Hematopoietic multipotent progenitor cell treated with erythropoietin and hydrocortisone succinate and interleukin-3 and kit ligand, for 6 days (in vitro differentiated cells): ENCODE measurements at places on chromosomes 12 and 14.

GRCh38 chr12:116734156-116734768, 3.6 kb downstream of the SPRING1 start:
- DNase-seq = no peak

DNA sequence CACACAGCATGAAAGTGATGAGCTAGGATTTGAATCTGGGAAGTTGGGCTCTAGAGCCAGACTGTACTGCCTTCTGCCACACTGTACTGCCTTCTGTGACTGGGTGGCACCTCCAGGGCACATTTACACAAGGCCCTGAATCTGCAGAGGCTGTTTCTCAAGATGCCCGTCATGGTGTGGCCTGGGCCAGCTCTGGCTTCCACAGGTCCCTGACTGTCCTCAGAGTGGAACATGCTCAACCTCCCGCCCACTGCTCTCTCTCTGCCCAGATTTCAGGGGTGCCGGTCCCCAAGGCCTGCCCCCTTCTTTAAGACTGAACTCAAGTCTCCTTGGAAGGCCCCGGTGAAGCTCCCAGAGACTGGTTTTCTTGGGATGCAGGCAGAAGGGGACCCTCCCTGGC, 50.2 kb downstream of the C14orf132 start:
- no peak for DNase-seq

DNA sequence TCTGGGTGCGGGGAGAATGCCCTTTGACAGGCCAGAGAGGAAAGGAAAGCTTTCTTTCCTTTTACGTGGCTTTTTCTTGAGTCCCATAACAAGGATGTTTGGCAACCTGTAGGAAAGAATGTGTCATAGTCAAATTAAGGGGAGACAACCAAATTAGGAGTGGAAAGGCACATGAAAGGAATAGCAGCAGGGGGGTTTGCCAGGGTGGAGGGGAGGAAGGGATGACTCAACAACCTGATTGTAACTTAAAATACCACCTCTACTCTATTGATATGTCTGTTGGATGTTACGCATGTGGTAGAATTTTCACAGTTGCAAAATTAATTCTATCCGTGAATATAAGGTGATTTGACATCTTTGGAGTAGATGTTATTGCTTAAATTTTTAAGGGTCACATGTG, 28.5 kb upstream of the MYBPC1 start:
- DNase-seq = no peak

DNA sequence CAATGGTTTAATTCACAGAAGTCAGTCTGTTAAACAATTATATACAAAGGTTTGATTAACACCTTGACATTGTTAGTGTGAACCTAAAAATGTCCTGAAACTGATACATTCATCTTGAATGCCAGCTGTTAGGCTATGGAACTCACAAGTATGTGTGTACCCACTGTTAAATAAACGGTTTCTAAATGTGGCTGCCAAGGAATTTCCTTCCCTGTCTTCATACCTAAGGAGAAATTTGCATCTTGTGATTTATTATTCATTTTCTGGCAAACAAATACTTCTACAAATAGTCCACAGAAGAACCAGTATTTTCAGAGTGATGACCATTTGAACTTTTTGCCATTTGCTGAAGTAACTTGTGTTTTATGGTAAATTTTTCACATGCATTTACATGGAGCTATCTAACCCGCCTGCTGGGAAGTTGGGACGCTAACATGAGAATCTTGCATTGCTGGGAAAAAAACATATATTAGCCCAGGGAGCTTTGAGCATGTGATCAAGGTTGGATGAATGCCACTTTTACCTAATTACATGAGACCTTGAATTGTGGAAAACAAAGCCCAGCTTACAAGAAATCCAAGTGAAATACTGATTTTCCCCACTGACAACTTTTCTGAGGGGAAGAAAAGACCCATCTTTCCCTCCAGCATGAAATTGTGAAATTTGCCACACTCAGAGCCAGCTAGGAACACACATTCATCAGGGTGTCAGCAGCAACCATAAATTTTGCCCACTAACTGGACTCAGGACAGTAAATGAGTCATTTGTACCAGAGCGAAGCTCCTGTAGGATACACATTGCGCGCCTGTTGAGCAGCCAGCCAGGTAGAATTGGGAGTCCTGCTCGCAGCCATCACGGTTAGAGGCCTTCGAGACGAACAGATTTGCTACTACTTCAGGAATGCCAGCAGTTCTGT, 118.0 kb downstream of the KICS2 start:
- no peak for DNase-seq

GRCh38 chr14:59328454-59328853, 136.7 kb downstream of the GPR135 start:
- no peak for DNase-seq

GRCh38 chr14:94400422-94400841, 12.0 kb upstream of the SERPINA1 start:
- no peak for DNase-seq

- no peak for DNase-seq
These were observed 141.0 kb upstream of the OVCH1 start for GRCh38 chr12:29638528-29638927.

GRCh38 chr12:68245180-68246021, 8.0 kb downstream of the IL22 start:
- DNase-seq = peak; percentile 18

GRCh38 chr14:101033446-101034165, 130.1 kb upstream of the RTL1 start:
- no peak for DNase-seq

GRCh38 chr12:57069523-57069922, 9.1 kb downstream of the NEMP1 start:
- peak; percentile 94 for DNase-seq

DNA sequence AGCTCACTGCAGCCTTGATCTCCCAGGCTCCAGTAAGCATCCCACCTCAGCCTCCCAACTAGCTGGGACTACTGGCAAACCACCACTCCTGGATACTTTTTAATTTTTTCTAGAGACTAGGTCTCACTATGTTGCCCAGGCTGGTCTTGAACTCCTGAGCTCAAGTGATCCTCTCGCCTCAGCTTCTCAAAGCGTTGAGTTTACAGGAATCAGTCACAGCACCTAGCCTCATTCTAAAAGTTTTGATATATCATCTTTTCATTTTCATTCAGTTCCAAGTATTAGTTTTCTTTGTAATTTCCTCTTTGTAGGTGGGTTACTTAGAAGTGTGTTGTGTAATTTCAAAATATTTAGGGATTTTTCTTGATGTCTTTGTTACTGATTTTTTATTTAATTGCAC, 9.6 kb downstream of the CBX5 start:
- no peak for DNase-seq

DNA sequence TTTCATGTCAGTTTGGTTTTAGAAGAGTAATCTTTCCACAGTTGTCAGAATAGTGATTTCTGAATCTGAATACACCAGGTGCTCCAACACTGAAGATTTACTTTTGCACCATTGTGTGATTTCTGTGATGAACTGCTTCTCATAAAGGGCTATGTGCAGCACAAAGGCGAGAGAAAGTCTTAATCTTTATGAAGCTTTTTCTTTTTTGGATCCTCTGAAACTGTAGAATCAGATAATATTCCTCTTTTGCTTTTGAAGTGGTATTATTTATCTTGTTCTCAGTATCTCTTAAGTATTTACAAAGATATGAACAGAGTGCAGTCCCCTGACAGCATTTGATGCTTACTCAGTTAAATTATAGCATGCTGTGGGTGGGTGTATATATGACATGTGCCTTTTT, 207.8 kb downstream of the NAV3 start:
- no peak for DNase-seq

GRCh38 chr12:15726027-15726877, 62.9 kb downstream of the EPS8 start:
- DNase-seq = peak; percentile 22
